Hindlimb muscle (tissue), 1 donor: ENCODE measurements at places on chromosomes 16 and 17. TPM values are rescaled to one million over a fixed set of nuclear protein-coding genes. Genes with fewer than 3 reads are reported as not detected.

Gene CFAP97D1
- not detected for polyA plus RNA-seq

Gene RAPGEFL1
- polyA plus RNA-seq: 7.7 TPM

Gene C17orf107
- 1.5 TPM for polyA plus RNA-seq

- DNase-seq: no peak
These were observed 13.4 kb downstream of the HSPB9 start for GRCh38 chr17:42135664-42136653.

GRCh38 chr16:52466994-52467393 is 79.9 kb downstream of the TOX3 start:
- DNase-seq: no peak

DNA sequence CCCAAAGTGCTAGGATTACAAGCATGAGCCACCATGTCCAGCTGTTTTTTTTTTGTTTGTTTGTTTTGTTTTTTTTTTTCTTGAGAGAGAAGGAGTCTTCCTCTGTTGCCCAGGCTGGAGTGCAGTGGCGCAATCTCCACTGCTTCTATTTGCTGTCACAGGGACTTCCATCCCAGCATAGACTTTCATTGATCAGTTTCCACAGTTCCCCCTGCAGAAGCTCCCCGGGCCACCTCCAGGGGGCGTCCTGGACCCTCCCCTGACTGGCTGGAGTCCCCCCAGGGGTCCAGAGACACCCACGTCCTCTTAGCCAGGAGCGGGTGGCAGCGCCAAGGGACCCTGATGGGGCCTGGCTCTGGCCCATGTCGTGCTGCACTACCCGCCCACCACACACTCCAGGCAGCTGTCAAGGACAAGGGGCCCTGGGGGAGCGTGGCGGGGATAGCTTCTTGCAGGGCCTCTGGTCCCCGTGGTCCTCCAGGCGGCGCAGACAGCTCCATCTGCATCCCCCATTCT is 3.1 kb upstream of the NPW start:
- no peak for DNase-seq

DNA sequence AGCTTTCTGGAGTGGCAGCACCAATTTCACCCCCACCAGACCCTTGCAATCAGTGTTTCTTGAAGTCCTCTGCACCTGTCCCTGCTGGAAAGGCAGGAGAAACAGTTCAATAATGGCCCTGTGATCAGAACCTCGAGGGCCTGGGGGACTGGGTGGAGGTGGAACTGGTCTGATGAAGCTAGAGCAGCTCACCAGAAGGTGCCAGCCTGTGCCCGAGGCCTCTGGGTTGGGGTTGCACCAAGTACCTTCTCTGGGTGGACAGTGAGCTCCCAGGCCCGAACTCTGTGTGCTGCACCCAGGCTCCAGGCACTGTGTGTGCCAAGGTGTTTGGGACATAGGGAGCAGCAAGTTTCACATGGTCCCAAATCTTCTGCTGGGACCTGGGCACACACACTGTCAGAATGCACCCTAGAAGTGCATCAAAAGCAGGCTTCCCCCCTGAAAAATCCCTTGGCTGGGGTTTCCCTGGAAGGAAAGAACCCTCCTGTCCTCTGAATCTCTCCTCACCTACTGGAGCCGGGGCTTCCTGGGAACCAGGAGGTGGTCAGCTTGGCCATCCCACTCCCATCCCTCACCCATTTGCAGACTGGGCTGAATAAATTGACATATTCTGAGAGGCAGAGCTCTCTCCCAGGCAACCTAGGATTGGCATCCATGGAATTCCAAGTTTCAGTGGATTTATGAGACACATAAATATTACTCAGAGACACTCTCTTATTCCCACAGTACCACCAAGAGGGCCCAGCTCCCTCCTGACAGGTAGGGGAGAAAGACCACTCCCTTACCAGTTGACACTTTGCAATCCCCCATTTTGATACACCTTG is 17.4 kb downstream of the CD300LG start:
- no peak for DNase-seq

GRCh38 chr16:14373896-14374295 is 256.2 kb downstream of the PARN start:
- no peak for DNase-seq

DNA sequence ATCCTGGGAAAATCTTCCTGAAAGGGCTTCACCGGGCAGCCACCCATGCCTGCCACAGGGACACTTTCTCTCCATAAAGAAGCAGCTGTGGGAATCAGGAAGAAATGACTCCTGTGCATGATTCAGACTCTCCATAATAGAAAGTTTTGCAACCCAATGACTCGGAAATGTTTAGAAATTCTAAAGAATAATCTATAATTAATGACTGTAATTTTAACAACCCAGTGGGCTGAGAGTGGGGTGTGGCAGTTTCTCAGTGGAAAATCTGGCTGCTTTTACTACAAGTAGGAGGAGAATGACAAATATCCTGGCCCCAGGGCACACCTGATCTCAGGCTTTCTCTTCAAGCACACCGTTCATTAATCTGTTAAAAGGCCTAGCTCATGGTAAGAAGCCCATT is 25.7 kb downstream of the IRF8 start:
- DNase-seq: no peak

DNA sequence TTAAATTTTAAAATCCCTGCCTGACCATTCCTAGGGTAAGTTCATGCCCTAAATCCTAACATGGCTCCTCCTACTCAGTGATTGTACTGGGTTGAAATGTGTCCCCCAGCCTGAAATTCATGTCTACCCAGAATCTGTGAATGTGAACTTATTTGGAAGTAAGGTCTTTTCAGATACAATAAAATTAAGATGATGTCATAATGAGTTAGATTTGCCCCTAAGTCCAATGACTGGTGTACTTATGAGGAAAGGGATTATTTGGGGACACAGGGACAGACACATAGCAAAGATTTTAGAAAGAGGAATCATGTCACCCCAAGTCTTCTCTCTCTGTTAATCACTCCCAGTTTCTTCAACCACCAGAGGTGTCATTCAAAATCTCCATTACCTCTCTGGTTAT is 185.3 kb downstream of the HS3ST4 start:
- DNase-seq: no peak

GRCh38 chr17:6994666-6995256 is 1.1 kb upstream of the ALOX12 start:
- DNase-seq: no peak

- no peak for DNase-seq
These were observed 2.0 kb downstream of the RRAD start for GRCh38 chr16:66923247-66923731.

DNA sequence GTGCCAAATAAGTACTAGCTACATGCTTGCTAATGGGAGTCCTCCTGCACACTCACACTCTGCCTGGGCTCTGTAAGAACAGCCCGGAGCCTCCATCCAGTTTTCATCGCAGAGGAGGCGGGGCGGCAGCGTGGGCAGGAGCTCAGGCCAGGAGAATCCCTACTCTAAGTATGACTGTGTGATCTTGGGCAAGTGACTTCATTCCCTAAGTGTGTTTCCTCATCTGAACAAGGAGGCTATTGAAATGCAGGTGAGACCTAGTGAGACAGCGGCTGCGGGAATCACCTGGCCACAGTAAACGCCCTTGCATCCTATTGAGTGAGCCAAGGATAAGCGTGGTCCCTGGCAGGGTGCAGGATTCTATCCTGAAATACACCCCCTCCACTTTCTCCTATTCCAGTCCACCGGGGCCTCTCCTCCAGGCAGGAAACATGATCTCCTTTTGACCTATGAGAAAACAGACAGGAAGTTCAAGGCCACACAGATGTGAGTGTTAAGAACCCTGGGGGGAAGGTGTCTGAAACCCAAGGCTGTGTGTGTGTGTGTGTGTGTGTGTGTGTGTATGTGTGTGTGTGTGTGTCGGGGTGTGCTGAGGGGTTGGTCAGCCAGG is 5.2 kb upstream of the RAI1 start:
- no peak for DNase-seq

DNA sequence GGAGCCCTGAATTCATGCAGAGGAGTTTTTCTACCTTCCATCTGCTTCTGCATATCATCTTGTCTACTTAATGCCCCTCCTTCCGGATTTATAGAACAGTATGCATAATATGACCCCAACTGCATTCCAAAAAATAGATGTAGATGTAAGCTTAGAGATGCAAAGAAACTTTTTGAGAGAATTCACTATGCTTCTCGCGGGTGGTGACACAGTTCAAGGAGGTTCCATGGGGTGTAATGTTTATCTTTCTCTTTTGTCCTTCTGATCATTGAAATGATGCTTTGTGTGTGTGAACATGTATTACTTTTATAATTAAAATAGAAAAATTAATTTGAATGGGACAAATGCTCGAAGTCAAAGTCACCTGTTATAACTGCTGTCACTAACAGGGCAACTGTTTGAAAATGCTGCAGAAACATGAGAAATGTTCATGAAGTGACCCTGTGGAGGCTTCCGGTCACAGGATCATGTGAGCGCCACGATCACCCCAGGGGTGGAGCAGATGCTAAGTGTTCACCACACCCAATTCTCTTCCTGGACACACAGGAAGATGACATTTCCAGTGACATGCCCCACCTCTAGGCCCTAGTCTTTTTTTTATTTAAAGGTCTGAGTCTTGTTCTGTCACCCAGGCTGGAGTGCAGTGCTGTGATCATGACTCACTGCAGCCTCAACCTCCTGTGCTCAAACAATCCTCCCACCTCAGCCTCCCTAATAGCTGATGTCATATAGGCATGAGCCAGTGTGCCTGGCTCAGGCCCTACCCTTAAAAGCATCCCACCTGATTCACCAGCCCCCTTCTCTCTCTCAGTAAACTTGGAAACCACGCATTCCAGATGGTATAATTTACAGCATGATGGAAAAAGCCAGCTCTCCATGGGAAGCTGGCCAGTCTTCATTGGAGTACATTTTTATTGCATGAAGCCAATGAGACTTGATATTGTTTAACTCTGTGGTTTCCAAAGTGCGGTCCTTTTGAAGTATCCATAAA is 21.0 kb upstream of the AGRP start:
- no peak for DNase-seq

DNA sequence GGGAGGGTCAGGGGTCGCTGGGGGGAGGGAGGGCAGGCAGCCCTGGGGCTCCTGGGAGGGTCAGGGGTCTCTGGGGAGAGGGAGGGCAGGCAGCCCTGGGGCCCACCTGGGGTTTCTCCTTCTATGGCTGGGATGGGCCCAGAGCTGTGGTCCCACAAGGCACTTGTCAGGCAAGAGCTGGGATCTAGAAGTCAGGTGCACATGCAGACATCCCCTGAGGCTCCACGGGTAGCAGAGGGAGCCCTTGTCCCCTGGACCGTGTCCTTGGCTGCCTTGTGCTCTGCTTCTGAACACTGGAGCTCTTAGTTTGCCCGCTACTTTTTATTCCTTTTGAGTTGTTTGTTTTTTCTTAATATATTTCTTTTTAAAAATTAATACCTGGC is 1.8 kb downstream of the TUBB3 start:
- DNase-seq: no peak

DNA sequence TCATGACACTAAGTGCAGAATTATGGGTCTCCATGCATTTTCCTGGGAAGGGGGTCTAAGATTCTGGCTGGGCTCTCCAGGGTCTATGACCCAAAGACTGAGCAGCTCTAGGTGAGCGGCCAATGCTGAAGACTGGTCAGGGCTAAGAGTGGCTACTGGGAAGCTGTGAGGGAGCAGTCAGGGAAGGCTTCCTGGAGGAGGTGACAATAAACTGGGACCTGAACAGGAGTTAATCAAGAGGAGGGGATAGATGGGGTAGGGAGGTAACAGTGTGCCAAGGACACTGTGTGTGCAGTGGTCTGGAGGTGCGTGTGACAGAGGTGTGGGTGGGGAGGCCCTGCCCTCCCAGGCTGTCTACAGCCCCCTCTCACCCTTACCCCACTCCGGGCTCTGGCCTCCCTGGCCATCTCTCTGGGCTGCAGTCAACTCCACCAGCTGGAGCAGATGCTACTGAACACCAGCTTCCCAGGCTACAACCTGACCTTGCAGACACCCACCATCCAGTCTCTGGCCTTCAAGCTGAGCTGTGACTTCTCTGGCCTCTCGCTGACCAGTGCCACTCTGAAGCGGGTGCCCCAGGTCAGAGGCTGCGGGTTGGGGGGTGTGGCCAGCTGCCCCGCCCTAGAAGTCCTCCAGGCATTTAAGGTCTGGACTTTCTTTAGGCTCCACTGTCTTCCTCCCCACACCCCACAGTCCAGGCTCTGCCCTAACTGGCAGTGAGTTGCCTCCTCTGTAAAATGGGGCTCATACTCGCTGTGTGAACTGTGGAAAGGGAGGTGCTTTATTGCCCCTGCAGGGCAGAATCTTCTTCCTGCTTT is 20.4 kb downstream of the ADGRG5 start:
- no peak for DNase-seq

GRCh38 chr17:78242024-78242742 is 10.8 kb downstream of the TMEM235 start:
- no peak for DNase-seq

DNA sequence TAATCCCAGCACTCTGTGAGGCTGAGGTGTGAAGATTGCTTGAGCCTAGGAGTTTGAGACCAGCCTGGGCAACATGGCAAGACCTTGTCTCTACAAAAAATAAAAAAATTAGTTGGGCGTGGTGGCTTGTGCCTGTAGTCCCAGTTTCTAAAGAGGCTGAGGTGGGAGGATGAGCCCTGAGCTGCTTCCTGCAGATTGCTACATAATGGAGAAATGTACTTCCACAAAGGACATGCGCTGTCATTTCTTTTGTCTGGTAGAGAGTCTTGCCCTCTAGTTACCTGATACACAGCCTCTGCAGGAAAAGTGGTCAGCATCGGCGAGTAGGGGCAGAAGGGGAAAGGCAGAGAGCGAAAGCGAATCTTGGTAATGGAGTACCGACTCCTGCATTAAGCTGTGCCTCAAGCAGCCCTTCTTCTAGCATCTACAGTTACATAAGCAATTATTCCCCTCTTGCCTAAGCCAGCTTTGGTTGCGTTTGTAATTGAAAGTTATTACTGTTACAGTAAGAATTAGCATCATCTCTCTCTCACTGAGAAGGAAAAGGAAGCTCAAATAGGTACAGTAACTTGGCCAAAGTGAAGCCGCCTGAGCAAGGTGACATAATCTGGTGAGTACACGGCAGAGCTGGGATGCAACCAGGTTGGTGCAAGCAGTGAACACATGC is 18.5 kb upstream of the GGA2 start:
- no peak for DNase-seq

DNA sequence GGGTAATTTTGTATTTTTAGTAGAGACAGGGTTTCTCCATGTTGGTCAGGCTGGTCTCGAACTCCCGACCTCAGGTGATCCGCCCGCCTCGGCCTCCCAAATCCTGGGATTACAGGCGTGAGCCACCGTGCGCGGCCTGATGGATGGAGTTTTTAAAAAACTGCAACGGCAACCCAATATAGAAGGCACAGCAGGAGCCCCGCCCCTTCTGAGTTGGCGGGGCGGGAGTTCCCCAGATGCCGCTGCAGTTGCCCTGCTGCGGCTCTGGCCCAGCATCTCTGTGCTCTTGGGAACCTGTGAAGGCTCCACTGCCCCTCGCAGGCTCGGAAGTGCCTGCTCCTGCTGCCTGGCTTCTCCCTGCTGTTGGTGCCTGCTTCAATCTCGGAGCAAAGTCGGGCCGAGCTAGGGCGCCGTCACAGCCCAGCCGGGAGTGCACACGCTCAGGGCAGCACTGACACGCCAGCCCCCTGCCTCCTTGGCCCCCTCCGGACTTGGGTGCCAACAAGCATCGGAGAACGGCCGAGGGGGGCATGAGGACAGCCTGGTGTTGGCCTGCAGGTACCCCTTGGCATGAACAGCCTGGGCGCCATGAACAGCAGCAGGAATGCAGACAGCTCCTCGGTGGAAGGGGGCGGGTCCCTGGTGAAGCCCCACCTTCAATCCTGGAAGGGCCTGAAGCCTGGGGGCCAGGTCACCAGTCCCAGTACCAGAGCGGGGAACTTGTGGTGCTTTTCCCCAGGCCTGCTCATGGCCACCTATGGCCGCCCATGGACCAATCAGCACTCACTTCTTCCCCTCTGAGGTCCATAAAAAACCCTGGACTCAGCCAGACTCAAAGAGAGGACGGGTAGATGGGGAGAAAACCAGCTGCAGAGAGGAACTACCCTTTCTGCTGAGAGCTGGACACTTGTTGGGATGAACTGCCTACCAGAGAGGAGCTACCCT is 2.3 kb upstream of the NT5M start:
- no peak for DNase-seq
